ENCODE measurements at places on chromosomes 7 and 10. TPM values are rescaled to one million over a fixed set of nuclear protein-coding genes. Genes with fewer than 3 reads are reported as not detected.

STYXL1 gene
- 19.3 TPM for total RNA-seq

GIMAP2 gene
- total RNA-seq, result 1.8 TPM

DNA sequence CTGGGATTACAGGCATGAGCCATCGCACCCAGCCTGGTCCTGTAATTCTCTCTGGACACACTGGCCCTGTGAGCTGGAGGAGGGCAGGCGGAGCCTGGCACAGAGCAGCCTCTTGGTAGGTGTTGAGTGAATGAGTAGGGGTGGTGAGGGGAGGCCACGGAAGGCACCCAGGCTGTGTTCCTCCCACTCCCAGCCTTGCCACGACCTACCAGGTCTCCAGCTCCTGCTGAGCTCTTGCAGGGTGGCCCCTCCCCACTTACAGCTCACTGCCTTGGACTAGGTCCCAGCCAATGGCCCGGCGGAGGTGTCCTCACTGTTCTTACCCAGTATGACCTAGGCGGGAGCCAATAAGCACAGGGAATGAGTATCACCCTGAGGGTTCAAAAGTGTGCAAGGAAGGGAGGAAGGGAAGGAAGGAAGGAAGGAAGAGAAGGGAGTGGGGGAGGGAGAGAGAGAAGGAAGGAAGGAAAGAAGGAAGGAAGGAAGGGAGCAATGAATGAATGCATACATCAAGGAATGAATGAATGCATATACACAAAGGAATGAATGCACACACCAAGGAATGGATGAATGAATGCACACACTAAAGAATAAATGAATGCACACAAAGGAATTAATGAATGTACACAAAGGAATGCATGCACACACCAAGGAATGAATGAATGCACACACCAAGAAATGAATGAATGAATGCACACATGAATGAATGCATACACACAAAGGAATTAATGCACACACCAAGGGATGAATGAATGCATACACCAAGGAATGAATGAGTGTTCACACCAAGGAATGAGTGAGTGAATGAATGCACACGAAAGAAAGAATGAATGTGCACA is 45.5 kb downstream of the GTF2IRD1 start:
- no peak for DNase-seq

- no peak for DNase-seq
Observed at GRCh38 chr10:132540456-132540855, 2.9 kb downstream of the INPP5A start.

DNA sequence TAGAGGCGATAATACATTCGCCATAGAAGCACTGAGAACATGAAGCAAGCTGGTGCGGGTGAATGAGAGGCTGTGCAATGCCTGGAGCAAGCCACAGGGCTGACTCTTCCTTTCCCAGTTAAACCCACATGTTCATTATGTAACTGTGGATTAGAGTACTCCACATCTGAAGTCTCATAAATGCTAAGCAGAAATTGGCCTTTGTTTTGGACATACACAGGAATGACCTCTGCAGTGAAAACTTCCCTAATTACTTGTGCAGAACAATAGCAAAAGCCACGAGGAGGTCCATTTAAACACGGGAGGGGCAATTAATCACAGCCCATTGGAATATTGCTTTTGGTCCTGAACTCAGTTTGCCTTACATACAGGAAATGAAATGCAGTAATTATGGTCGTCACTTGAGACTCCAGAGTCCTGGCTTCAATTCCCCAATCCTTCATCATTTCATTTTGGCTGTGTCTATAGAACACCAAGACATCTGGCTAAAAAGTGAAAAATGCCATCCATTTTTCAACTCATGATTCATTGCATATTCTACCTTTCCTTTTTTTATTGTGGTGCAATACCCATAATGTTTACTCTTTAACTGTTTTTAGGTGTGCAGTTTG is 78.7 kb upstream of the CXCL12 start:
- no peak for DNase-seq

- no peak for DNase-seq
Observed at GRCh38 chr10:70145166-70145665, 1.3 kb downstream of the TYSND1 start.

- DNase-seq, result no peak
Observed at GRCh38 chr10:6563075-6563474, 17.0 kb downstream of the PRKCQ start.

DNA sequence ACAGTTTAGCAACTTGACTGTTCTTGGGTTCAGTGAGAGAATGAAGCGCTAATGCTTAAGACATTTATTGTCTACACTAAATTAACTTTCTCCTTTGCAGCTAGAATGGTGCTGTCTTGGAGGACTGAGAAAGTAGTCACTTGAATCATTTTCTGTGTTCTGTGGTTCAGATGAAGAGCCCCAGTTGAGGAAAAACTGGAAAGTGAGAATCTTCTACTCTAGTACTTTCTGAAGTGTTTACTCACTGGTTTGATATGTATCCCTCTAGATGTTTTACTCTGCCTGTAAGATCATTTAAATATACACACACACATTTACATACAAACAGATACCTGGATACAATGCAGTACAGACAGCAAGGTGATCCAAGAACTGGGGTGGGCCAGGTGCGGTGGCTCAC is 308.1 kb downstream of the CAMK1D start:
- no peak for DNase-seq

DNA sequence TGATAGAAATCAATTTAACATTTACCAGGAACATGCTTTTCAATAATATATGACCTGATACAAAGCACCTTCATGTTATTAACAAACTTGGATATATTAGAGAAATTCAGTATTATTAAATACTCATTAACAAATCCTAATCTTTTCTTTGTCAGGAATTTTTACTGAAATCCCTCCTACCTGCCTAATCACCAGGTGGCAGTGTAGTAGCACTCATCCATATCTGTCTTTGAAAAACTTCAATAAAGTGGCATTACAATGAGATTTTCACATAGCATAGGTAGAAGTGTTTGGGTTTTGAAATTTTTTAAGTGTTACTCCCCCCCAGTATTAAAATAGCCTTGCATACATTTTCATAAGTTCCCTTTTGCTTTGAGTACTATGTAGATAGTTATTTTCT is 1246.6 kb upstream of the LRRN3 start:
- no peak for DNase-seq

DNA sequence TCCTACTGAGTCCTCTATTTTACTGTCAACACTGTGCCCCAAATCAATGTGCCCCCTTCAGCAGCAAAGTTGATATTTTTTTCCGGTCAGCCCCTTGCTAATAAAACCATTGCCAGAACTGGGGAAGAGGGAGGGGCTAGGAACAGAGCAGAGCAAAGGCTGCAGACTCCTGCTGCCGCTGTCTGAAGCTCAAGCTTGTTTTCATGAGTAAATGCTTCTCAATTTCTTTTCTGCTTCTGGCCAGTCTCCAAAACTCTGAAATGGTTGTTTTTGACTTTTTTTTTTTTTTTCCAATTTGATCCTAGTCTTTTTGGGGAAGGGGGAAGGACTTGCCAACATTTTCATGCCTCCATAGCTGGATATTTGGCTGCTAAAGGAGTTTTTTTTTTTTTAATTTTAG is 26.7 kb upstream of the PROSER2 start:
- DNase-seq, result no peak

- no peak for DNase-seq
Observed at GRCh38 chr10:102646610-102647442, 2.5 kb downstream of the TRIM8 start.

- DNase-seq, result no peak
Observed at GRCh38 chr7:11706666-11707605, 125.1 kb downstream of the THSD7A start.

DNA sequence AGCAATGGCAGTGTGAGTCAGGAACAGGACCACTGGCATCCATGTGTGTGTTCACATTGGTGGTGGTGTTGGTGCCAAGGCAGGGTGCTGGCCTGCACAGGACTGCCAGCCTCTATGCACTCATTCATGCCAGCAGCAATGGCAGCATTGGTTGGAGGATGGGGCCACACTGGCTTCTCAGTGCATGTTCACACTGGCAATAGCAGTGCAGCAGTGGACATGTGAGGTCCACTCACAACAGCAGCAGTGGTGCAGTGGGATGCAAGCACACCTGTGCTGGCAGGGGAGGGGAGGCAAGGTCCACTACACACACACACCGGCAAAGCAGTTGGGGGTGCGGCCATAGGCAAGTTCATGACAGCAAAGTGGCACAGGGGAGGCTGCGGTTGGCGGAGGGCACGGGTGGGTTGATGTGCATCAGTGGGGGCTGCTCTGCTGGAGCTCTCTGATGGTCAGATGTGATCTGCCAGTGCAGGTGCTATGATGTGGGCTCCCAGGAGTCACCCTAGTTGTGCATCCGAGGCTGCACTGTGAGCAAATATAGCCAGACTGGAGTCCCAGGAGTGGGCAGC is 57.8 kb upstream of the TNKS2 start:
- DNase-seq, result no peak

GRCh38 chr7:95710711-95711110 is 61.6 kb upstream of the DYNC1I1 start:
- no peak for DNase-seq

DNA sequence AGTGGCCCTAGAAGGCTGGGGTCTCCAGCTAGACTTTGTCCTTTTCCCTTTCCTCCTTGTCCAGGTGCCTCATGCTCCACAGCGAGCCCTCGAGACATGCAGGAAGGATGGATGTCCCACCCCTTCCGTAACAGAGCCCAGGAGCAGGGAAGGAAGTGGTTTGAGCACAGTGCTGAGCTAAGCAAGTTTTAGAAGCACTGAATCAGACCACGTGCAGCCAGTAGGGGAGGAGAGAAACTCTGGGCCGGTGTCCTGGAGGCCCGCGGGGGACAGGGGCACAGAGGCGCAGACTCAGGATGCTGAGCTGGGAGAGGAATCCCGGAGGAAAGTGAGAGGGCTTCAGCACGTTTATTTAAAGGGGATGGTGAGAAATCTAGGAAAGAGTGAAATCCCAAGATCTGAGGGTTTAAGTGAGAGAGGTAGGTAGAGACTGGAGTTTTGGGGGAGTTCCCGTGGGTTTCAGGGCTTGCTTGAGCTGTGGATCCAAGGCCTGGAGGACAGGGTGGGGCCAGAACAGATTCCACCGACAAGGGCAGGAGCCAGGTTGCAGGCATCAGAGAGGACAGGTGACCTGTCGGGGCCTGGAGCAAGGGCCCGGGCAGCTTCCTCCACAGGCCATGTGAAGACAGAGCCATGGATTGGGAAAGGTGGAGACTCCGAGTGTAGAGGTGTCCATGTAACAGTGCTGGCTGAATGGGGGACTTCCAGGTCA is 4.4 kb upstream of the IRF5 start:
- no peak for DNase-seq

- DNase-seq, result no peak
Observed at GRCh38 chr7:30159163-30159562, 24.4 kb downstream of the MTURN start.

- DNase-seq, result no peak
Observed at GRCh38 chr10:130545697-130546096, 409.5 kb downstream of the GLRX3 start.

GRCh38 chr7:32073533-32073932 is 3.3 kb upstream of the PDE1C start:
- DNase-seq, result no peak

GRCh38 chr10:8400151-8400550 is 345.7 kb downstream of the GATA3 start:
- DNase-seq, result no peak
